ENCODE measurements at places on chromosomes 12 and 14. TPM values are rescaled to one million over a fixed set of nuclear protein-coding genes. Genes with fewer than 3 reads are reported as not detected.

The TIGAR gene
- 7.2 TPM for polyA plus RNA-seq

The CABP1 gene
- polyA plus RNA-seq = not detected

The CTDSP2 gene
- 216 TPM for polyA plus RNA-seq

The DNAJC22 gene
- 0.08 TPM for polyA plus RNA-seq

The DTX1 gene
- 4.0 TPM for polyA plus RNA-seq

The B4GALNT1 gene
- polyA plus RNA-seq = 3.6 TPM
